Right forelimb (tissue), 1 donor: ENCODE measurements at places on chromosomes 7 and 10.
A peak's percentile ranks its signal among the peaks of the same experiment; 100 is the strongest.

- peak; percentile 45 for DNase-seq
These were observed 39.8 kb downstream of the CDH23 start for GRCh38 chr10:71436268-71437125.

- peak; percentile 75 for DNase-seq
These were observed 538 bp downstream of the AHCYL2 start for GRCh38 chr7:129225206-129225930.

- DNase-seq: no peak
These were observed 345.6 kb downstream of the MDFIC start for GRCh38 chr7:115267503-115267902.

GRCh38 chr7:1560620-1561031 lies 4.6 kb upstream of the TMEM184A start:
- no peak for DNase-seq

GRCh38 chr10:35637462-35637861 lies 4.6 kb downstream of the FZD8 start:
- no peak for DNase-seq

DNA sequence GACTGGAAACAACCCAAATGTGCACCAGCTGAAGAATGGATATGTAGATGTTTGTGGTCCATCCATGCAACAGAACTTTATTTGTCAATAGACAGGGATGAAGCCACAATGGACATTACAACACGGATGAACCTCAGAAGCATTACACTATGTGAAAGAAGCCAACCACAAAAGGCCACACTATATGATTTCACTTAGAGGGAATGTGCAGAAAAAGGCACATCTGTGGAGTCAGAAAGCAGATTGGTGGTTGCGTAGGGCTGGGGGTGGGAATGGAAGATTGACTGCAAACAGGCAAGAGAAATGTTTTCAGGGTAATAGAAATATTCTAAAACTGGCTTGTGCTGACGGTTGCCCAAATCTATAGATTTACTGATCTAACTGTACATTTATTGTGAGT lies 34.3 kb upstream of the WASHC2A start:
- DNase-seq: no peak

GRCh38 chr10:17453373-17454091 lies 863 bp downstream of the ST8SIA6 start:
- DNase-seq: peak; percentile 51

GRCh38 chr10:72030762-72031543 lies 57.4 kb downstream of the SPOCK2 start:
- DNase-seq: no peak

GRCh38 chr7:80427218-80427617 lies 84.6 kb downstream of the GNAT3 start:
- no peak for DNase-seq

DNA sequence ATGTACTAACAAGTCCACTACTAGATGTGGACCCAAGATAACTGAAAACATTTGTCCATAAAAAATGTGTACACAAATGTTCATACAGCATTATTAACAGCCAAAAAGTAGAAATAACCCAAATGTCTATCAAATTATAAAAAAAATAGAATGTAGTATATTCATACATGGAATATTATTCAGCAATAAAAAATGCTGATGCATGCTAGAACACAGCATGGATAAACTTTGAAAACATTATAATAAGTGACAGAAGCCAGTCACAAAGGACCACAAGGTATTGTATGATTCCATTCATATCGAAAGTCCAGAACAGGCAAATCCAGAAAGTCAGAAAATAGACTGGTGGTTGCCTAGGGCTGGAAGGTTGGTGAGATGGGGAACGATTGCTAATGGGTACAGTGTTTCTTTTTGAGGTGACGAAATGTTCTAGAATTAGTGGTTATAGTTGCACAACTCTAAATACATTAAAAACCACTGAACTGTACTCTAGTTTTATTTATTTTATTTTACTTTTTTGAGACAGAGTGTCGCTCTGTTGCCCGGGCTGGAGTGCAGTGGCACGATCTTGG lies 43.3 kb upstream of the ANLN start:
- no peak for DNase-seq

DNA sequence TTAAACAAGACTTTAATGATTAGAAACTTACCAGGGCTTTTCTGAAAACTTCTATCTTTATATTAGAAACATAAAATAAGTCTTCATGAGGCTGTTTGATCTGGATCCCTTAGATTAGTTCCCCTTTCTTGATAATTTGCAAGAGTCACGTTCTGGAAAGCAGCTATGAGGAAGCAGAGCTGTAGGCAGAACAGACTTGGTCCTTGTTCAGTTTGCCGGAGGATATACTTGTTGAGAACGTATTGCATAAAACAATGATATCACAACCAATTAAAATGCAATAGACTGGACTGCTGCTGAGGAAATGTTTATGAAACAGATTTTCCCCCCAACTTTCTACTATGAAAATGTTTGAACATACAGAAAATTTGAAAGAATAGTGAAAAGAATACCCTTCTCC lies 2.8 kb downstream of the SAMD9L start:
- DNase-seq: no peak

GRCh38 chr7:111027396-111027795 lies 63.5 kb upstream of the LRRN3 start:
- no peak for DNase-seq

- DNase-seq: no peak
These were observed 7.3 kb downstream of the RNF216 start for GRCh38 chr7:5774136-5774535.

- DNase-seq: no peak
These were observed 32.9 kb downstream of the FAM241B start for GRCh38 chr10:69662901-69663300.

DNA sequence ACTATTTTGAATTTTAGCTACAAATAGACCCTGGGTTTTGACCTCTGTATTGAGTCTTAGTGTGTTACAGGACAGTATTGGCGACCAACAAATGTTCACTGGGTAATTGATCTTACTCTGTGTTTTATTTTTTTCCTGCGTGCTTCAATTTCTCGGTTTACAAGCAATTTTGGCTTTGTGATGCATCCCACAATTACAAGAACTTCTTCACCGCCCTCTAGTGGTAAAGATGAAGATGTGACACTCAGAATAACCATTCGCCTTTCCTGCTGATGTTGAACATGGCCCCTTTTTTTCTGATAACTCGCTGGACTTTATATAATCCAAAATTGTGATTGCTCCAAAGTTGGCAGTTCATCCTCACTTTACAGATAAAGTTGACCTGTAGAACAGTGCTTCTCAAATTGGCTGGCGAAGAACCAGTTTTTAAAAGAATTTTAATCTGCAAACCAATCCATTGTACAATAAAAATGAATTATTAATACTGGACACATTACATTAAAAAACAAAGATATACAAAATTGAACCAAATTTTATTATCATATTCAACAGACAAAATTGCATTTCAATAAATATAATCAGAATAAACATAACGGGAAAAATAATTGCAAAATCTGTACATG lies 20.2 kb upstream of the SMC3 start:
- no peak for DNase-seq

GRCh38 chr10:76935941-76936613 lies 701.5 kb downstream of the KCNMA1 start:
- DNase-seq: no peak

DNA sequence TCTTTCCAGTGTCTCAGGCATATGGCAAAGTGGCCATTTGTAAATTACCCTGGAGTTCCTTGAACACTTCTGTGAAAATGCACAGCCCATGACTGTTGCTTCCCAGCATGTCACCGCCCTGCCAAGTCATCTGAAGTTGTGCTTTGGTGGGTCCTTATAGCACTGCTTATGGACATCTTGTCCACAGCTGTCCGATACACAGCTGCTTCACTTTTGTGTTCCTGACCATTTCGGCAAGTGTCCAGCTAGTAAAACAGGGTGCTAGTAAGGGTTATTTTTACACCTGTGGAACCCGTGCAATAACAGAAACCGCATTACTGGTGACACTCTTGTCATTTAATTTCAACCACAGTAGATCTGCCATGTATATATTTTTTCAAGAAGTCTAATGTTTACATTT lies 29.7 kb downstream of the PIP4K2A start:
- no peak for DNase-seq

DNA sequence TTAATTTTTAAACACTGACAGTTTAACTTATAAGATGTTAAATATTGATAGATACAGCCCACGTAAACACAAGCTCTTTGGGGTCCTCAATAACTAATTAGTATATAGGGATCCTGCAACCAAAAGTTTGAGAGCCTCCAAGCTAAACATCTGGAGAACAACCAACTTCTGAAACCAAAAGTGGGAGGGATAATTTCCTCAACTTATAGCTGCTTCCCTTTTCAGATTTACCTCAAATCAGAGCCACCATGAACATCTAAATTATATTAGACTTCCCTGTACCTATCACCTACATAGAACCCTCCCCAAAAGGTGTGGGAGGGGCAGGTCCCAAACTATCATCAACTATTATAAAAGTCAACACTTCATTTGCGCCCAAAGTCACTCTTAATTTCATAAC lies 8.6 kb downstream of the PSAP start:
- no peak for DNase-seq

DNA sequence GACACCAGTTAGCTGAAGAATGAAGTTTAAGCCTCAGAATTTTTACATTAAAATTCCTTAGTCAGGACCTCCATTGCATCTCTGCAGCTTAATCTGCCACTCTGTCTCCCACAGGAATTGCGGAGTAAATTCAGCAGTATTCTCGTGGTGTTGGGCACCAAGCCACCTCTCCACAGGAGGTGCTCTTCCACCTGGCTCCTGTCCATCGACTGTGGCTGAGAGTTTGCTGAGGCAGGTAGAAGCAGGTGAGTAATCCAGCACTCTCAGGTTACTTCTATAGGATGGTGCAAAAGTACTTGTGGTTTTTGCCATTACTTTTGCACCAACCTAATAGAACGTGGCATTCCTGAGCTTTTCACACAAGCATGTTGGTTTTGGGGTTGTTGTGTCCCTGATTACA lies 134.1 kb downstream of the GFRA1 start:
- DNase-seq: no peak

DNA sequence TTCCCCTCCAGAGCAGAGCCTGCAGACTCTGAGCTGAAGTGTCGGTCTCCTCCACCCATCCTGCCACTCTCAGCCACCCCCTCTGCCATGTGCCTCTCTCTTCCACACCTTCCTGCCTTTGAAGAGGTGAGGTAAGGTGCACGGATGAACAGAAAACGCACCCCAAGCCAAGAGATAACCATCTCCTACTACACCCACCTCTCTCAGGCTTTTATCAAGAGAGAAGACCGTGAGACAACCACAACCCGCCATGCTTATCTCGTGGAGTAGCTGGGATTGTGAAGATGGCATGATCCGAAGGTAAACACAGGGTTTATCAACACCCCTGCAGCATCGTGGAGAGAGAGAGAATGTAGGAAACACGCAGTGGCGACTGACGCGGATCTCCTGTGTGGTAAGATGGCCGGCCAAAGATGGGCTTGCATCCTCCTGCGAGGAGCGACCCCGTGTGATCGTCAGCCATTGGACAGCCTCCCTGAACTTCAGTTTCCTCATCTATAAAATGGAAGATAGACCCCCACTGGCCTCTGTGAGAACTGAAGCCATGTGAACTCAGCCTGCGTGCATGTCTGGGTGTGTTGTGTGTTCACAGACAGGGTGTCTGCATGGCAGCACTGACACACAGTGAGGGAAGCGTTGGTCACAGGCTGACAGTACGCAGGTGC lies 219.0 kb downstream of the DIP2C start:
- no peak for DNase-seq

DNA sequence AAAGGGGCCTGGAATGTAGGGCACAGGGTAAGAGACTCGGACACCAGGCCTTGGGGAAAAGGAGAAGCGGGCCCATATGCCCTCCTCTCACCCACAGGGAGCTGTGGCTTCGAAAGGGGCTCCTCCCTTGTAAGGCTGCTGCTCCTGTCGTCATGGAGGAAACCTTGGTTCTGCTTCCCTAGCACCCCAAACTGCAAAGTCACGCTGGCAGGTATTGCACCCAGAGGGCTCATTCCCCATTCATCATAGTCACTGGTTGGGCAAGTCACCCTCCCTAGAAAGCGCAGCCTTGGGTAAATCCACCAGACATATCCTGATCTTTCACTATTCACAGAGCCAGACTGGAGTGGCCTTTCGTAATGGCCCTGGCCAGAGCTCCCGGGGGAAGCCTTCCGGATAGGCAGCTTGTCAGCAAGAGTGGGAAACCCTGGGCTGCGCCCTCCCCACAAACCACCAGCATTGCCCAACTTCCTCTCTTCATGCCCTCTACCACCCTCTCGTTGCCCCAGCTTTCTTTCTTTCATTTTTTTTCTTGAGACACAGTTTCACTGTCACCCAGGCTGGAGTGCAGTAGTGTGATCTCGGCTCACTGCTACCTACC lies 121.0 kb downstream of the HIP1 start:
- peak; percentile 53 for DNase-seq

DNA sequence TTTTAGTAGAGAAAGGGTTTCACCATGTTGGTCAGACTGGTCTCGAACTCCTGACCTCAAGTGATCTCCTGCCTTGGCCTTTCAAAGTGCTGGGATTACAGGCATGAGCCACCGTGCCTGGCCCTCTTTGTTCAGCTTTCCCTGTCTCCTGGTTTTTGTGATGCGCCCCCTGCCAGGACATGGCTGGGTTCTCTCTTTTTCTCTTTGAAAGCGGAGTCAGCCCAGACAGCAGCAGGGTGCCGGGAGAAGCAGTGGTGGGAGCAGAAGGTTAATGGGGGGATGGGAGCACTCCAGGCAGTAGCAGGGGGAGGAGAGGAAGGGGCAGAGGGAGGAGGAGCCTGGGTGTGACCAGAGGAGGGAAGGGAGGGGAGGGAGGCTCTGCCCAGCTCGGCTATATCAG lies 1.8 kb downstream of the MUC3A start:
- no peak for DNase-seq

DNA sequence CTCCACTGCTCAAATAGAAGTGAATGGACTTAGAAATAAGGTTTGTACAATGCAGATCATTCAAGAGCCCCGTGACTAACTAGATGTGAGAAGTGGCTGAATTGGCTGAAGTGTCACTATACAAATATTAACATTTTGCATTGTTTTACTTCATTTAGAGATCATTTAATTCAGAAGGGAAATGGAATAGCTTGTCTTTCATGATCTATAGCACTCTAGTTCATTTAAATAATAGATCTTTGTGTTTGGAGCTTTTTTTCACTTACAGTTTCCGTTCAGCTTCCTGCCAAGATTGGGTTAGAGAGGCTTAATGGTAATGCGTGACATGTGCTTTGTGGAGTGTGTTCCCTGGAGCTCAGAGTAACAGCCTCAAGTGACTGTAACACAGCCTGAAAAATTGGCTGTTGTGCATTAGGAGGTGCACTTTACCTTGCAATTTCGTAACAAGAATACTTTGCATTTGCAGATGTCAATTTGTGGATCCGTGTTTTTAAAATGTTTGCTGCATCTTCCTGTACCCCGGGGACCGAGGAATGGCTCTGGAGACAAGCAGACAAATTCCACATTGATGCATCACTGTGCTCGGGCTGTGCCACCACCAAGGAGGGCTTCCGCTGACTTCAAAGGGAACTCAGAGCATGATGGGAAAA lies 170.3 kb downstream of the NRP1 start:
- no peak for DNase-seq

GRCh38 chr10:122338609-122339441 lies 35.7 kb upstream of the PLEKHA1 start:
- DNase-seq: no peak
